Sigmoid colon (tissue), 7 donors: ENCODE measurements at places on chromosomes 4 and X. TPM values are rescaled to one million over a fixed set of nuclear protein-coding genes. Genes with fewer than 3 reads are reported as not detected.

Gene BEX1
- 9.4 TPM for total RNA-seq

Gene SLC25A4
- 89.1 TPM for total RNA-seq

Gene MXRA5
- total RNA-seq, result 5.8 TPM

Gene ZMYM3
- 12.4 TPM for total RNA-seq

Gene ARHGEF6
- 26.3 TPM for total RNA-seq

Gene LRRC66
- 0.68 TPM for total RNA-seq

Gene PSAPL1
- total RNA-seq, result not detected

Gene GPC3
- total RNA-seq, result 31.4 TPM

Gene ADGRG4
- not detected for total RNA-seq

Gene PCDH18
- 73.1 TPM for total RNA-seq

Gene CT55
- total RNA-seq, result not detected

Gene ADRA2C
- 1.7 TPM for total RNA-seq

Gene CDX4
- total RNA-seq, result not detected

Gene SSX3
- not detected for total RNA-seq

Gene GLRA3
- total RNA-seq, result under 0.01 TPM

Gene OTUD4
- 29.6 TPM for total RNA-seq

Gene KANTR
- 26.6 TPM for total RNA-seq

Gene CXorf65
- total RNA-seq, result not detected

Gene MAGEC2
- total RNA-seq, result not detected

Gene ASB5
- 69.2 TPM for total RNA-seq

Gene GLUD2
- 0.82 TPM for total RNA-seq

Gene GPR50
- not detected for total RNA-seq

Gene PITX2
- not detected for total RNA-seq

Gene YIPF6
- 21.9 TPM for total RNA-seq
